ENCODE measurements at places on chromosomes 12 and 14.

- DNase-seq, result no peak
Observed at GRCh38 chr14:91062600-91062999, 2.2 kb upstream of the RPS6KA5 start.

- no peak for DNase-seq
Observed at GRCh38 chr14:21307637-21308036, 27.8 kb downstream of the RPGRIP1 start.

- DNase-seq, result no peak
Observed at GRCh38 chr12:29907461-29907860, 123.7 kb upstream of the TMTC1 start.

DNA sequence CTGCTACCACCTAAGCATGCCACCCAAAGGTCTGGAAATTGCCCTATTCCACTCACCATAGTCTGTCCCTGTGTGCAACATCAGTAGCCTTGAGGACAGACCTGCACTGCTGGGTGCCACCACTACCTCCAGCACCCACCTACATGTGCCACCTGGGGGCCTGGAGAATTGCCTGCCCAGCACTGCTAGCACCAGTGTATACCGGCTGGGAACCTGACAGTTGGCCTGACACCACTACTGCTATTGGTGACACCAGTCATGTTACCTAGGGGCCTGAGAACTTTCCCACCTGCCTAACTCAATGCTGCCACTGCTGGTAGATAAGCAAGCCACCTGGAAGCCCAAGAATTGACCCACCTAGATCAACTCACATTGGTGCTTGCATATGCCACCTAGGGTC, 60.8 kb downstream of the CD163L1 start:
- no peak for DNase-seq

GRCh38 chr12:89680409-89680808, 28.2 kb downstream of the ATP2B1 start:
- DNase-seq, result no peak

DNA sequence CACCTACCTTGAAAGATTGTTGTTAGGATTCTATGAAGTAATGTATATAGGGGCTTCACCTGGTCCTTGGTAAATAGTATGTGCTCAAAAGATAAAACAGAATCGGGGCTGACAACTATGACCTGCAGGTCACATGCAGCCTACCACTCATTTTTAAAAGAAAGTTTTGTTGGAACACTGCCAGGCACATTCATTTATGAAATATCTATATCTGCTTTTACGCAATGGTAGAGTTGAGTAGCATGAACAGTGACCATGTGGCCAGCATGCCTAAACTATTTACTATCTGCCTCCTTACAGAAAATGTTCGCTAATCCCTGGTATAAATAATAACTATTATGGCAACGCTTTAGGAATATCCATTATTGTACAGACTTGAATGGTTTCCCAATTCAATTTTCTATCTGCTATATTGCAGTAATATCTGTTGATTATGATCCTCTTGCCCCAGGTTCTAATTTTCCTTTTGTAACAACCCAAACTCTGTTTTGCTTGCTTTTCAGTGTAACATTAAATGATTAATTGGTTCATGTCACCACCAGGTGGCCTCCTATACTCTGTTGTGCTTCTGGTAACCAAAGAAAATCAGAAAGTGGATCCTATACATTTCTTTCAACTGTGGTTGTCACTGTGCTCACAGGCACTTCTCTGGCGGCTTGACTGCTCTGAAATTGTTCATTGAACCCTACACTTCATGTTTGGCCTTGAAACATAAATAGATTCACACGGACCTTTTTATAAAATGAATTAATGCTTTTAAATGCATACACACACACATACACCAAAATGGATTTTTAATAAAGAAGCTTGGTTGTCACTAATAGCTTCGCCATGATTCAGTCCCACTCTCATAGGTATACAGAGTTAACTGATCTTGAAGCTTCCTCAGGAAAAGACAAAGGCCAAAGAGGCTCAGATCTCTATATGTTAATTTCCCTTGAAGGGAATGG, 227.7 kb upstream of the NPAS3 start:
- peak; percentile 27 for DNase-seq

DNA sequence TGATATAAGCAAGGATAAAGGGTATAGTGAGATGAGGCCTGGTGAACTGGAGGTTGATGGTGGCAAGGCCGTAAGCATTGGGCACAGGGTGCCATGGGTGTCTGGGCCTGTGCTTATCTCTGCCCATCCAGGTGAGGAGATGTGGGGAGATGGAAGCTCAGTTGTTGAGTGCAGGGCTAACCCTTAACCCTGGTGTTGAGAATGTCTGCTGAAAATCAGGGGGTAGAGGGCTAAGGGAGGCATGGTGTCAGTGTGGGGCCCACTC, 86.1 kb downstream of the SYNE2 start:
- no peak for DNase-seq

DNA sequence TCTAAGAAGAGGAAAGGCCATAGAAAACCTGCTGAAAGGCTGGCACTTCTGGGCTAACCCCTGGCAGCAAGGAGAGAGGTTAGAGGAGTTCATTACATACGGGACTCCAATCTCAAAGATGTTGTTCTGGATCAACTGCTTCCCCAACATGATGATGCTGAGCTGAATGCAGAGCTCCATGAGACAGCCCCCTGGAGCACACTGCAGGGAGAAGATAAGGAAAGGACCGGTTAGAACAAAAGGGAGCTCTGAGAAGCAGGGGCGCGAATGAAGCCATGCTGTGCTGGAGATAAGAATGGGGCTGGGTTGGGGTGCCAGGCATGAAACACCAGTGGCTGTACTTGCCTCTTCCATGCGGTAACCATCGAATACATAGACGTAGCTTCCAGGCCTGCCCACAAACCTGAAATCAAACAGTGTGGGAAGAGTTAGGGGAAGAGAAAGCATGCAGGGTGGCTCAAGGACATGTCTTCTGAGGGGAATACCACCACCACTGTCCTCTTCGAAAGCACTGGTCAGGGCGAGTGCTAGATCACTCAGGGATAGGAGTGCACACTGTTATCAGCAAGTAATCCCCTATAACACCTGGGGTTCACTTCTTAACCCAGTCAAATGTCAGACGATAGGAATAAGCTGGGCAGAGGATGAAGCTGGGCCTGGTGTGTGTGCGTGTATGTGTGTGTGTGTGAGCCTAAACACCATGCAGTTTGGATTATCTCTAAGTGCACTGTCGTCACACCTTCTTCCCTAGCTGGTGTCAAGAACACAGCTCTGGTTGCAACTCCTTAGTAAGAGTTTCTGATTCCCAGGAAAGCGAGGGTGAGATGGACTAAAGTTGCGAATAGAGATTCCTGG, 180.9 kb downstream of the NTF3 start:
- DNase-seq, result no peak

DNA sequence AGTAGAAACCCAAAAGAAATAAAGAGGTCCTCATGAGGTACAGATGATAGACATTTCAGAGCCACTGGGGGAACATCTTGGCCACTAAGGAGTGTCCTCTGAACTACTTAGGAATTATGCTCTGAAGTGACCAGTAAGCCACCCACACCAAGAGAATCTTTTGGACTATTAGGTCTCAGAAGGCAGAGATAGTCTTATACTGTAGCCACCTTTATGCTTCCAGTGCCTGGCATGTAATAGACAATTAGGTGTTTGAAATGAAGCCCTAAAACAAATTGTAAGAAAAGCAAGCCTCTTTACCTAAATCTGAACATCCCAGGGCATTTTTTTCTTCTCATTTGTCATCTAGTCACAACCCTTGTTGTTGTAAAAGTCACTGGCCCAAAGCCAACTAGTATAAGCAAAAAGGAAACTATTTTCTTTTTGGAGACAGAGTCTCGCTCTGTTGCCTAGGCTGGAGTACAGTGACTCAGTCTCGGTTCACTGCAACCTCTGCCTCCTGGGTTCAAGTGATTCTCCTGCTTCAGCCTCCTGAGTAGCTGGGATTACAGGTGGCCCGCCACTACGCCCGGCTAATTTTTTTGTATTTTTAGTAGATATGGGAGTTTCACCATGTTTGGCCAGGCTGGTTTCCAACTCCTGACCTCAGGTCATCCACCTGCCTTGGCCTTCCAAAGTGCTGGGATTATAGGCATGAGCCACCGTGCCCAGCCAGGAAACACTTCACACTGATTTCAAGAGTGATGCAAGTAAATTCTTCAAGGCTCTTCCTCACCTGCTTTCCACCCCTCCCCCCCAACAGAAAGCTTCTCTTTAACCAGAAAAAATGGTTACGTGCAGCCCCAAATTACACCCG, 11.1 kb downstream of the PLEKHA5 start:
- no peak for DNase-seq

- DNase-seq, result peak; percentile 84
Observed at GRCh38 chr14:61562321-61563161, 132.8 kb upstream of the HIF1A start.

DNA sequence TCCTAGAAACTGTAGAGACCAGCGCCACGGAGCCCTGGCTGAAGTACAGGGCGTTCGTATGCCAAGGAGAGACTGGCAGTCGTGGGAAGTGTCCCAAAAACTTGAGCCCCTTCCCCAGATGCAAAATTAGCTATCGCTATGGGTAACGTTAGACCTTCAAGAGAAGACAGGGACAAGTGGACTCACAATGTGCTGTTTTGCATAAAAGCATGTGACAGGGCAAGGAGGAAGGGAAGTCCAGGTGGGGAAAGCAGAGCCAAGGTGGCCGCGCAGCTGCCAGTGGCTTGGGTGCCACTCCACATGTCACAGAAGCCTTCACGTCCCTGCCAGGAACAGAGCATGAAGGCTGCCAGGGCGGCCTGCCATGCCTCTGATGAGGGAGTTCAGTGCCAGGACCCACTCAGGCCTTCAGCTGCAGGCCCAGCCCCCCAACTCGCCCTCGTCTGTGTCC, 61.2 kb upstream of the DYNC1H1 start:
- DNase-seq, result no peak

DNA sequence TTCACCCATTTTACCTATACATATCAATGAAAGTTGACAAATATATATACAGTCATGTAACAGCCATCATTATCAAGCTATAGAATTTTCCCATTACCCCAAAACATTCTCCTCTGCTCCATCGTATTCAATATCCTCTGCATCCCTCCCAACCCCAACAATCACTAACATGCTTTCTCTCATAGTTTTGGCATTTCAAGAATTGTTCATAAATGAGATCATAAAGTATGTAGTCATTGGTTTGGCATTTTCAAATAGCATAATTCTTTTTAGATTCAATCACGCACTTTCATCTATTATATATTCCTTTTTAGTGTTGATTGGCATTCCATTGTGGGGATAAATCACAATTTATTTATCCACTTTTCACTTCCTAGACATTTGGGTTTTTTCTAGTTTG, 866.0 kb upstream of the TMEM132C start:
- DNase-seq, result peak; percentile 28
